Cardiac septum (tissue), 1 donor: ENCODE measurements at places on chromosomes 2 and 18.

- DNase-seq = peak; percentile 82
These were observed 86.8 kb downstream of the SEMA4F start for GRCh38 chr2:74740741-74741431.

GRCh38 chr2:240198226-240198625 is 57.8 kb upstream of the OTOS start:
- DNase-seq = no peak

- no peak for DNase-seq
These were observed 492.3 kb downstream of the NYAP2 start for GRCh38 chr2:225891771-225892170.

GRCh38 chr2:74181739-74182138 is 3.1 kb upstream of the MOB1A start:
- DNase-seq = peak; percentile 75

DNA sequence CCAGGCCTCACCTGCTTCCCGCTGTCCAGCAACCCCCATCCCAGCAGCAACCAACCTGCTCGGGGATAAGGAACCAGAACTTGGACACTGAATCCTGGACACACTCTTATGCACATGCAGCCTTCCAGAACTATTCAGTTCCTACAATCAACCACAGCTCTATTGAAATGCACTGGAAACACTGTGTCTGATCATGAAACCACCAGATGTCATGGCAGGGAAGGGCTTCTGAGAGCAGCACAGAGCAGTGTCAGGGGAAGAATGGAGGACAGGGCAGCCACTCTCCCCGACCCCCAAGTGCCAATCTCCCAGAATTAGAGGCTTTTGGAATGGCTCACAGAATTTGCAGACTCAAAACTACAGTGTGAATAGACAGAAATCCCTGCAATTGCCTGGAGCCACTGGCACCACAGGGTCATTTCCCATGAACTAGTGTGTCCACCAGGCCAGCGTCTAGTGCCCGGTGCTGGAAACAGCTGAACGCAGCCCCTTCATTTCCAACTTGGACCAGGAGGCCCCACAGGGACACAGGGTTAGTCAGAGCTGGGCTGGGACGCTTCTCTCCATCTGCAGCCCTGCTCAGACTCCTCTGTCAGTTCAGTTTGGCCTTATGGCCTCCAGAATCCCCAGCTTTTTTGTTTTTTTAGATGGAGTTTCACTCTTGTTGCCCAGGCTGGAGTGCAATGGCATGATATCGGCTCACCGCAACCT is 25.5 kb downstream of the MRPL35 start:
- DNase-seq = no peak

GRCh38 chr2:109513749-109514588 is 99.8 kb downstream of the SEPTIN10 start:
- DNase-seq = no peak

- DNase-seq = no peak
These were observed 610.2 kb downstream of the DCC start for GRCh38 chr18:52950155-52950554.

GRCh38 chr2:127370010-127370409 is 17.8 kb downstream of the MAP3K2 start:
- DNase-seq = no peak

- no peak for DNase-seq
These were observed 75.4 kb upstream of the LRATD1 start for GRCh38 chr2:14557111-14557510.

GRCh38 chr2:174561972-174562370 is 35.6 kb downstream of the WIPF1 start:
- DNase-seq = no peak

DNA sequence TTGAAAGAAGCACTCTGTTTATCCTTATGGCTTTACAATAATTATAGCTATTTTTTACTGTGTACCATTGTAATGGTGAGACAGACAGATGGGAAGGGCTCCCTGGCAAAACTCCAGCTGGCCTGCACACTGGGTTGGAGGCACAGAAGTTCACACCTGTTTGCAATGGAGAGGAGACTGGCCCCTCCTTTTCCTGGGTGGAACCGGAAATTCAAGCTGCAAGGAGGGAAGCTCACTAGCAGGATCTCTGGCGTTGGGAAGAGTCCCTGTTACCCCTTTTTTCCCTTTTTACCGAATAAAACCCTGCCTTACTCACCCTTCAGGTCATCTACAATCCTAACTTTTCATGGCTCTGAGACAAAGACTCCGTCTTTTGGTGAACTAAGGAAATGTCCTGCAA is 100.3 kb upstream of the TFPI start:
- no peak for DNase-seq

DNA sequence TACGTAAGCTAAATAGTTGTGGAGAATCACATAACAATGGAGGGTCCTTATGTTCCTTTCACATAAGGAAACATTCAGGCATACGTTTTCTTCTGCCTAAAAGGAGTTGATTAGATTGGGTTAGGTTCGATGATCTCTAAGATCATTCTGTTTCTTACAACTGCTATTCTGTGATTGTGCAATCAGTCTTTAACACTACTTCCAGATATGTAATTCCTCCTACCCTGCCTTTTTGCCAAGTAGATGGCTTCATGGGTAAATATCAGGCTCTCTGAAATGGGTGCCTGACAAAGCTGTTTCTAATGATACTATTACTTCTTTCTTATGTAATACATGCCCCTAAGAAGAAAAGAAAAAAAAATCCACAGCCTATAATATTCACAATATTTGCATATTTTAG is 321.5 kb downstream of the XIRP2 start:
- no peak for DNase-seq

DNA sequence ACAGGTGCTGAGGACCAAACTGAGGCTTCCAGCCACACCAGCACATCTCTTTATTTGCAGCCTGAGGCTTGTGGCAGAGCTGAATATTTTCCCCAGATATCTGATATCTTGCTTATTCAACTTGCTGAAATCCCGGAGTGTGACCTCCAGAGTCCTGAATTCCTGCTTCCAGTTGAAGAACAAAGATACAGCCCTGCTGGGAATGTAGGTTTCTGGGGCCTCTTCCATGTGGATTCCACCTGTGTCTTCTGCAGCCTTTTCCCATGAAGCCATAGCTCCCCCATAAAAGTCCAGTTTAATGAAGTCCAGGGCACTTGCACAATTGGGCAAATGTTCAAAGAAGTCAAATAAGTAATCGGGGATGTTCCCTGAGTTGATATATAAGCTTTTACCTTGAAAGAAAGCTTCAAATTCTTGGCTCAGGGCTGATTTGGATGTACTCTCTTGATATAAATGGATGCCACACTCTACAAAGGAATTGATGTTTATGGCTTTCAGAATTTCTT is 14.9 kb downstream of the NLRC4 start:
- DNase-seq = no peak

DNA sequence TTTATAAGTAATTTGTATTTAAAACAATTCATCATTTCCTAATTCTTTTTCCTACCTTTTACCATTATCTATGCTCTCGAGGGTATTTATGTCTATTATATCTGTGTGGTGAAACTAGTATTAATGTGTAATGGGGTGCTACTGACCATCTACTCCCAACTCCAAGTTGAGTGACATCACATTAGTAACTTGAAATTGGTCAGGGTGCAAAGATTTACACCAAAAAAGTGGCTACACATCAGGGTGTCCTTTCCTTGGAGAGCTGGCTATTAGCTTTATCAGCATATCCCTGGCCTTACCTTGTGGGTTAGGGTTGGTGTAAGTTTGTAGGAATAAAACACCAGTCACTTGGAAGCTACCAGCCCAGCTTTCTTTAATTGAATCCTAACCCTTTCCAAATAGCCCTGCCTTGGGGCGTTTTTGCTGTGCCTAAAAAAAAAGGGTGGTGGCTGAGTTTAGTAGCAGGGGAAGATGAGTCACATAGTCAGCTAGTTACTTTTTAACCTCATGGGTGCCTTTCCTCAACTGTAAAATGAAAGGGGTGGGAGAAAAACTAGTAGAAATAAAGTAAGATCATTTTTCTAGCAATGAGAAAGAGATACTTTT is 14.0 kb downstream of the ANXA4 start:
- DNase-seq = no peak

GRCh38 chr2:240855670-240856069 is 13.0 kb upstream of the AGXT start:
- no peak for DNase-seq

DNA sequence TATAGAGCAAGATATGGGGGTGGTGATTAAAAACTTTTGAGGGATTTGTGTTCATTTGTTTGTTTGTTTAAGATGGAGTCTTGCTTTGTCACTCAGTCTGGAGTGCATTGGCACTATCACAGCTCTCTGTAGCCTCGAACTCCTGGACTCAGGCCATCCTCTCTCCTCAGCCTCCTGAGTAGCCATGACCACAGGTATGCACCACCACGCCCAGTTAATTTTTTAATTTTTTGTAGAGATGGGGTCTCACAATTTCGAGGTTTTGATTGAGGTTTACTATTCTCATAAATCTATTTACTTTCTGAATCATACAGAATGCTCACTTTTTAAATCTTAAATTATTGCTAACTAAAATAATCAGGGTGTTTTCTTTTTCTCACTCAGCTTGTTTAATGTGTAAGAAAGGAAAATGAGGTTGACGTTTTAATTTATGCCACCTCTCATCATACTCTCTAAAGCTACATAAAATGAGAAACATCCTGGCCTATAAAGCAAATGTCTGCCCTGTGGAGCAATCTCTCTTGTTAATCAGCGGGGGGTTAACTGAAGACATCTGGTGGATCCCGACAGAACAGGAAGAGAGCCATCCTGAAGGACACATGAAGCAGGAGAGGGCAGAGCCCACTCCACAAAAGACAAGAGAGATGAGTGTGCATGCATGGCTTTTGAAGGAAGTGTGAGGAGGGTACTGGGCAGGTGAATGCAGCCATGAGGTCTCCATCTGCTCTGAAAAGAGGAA is 589.1 kb upstream of the SLC8A1 start:
- DNase-seq = no peak

DNA sequence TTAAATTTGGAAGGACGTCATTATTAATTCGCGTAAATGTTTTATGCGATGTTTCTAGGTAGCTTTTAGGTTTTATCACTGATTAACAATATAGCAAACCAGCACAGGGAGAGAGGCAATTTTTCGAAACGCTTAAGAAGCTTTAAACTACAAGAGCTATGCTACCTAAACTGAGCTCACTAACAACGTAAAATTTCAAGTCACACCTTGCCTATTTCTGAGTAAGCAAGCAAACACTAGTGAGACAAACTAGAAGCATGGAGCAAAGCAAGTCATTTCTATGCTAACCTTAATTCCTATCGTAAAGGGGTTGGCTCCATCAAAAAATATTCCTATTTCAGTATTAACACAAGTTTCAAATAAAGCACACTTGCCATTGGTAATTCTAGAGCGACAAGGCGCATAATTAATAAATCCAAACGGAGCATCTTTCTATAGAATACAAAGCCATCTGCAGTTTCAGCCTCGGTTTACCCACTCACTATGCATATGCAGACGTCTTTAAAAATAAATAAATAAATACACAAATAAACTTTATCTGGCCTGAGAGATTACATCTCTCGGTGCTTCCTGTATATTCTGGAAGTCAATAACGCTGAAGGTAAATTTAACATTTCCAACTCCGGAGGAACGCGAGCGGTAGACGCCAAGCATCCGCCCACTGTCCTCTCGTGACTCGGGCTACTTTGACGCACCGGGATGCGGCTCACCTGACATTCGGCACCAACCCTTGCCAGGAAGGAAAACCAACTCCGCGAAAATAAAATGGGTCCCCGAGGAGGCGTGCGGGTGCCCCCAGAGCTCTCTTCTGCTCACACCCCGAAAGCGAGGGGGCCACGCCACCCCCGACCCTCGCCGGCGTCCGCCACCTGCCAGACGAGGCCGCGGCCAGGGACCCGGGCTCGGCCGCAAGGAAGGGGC is 947 bp downstream of the ITSN2 start:
- DNase-seq = peak; percentile 80

DNA sequence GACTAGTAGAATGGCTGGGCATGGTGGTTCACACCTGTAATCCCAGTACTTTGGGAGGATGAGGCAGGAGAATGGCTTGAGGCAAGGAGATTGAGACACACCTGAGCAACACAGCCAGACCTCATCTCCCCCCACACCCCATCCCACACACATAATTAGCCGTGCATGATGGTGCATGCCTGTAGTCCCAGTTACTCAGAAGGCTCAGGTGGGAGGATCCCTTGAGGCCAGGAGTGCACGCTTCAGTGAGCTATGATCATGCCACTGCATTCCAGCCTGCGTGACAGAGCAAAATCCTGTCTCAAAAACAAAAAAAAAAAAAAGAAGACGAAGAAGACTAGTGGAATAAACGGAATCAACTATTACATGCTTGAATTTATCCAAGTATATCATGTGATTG is 150.0 kb downstream of the STK39 start:
- no peak for DNase-seq

DNA sequence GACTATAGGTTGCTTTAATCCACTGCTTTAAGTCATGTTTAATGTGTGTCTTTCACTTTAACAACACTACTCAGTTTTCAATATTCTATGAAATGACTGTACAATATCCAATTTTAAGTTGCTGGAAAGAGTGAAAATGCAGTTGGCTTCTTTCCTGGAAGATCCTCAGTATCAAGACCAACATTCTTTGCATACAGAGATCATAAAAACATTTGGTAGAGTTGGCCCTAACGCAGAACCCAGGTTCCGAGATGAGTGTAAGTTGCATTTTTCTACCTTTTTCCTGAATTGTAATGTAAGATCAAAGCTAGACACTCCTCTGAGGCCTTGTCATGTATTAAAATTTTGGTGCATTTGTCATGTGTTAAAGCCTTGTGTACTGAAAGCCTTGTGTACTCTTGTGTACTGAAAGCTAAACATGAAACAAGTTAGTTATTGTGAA is 42.9 kb upstream of the TNFRSF11A start:
- no peak for DNase-seq

- no peak for DNase-seq
These were observed 67.5 kb downstream of the EMILIN2 start for GRCh38 chr18:2914185-2914880.

GRCh38 chr2:19504400-19505198 is 146.2 kb upstream of the OSR1 start:
- no peak for DNase-seq

GRCh38 chr2:25421820-25422411 is 80.2 kb upstream of the DNMT3A start:
- DNase-seq = no peak

DNA sequence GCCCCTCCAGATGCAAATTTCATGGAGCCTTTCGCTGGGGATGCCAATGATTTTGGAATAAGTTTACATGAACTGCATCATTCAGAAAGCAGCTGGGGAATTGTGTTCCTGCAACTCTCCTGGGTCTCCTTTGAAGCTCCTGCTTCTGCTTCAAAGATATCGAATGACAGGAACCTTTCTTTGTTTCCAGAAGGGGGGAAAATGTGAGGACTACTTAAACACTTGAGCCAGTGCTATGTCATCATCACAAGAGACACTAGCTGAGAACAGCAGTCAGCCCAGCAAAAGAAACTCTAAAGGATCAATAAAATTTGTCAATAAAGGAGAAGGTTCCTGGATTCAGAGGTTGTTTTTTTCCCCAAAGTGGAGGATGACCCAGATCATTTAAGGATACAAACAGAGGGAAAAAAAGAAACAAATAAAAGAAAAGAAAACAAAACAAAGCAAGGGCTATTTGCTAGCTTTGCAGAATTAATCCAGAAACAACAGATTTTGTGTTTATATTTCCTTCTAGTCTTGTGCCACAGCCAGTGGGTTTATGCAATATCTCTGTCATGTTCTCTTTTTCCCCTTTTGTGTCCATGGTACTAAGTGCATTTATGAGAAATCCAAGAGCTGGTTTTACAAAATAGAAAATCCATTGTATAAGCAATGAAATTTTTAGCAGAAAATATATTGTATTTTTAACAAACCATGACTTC is 463.7 kb downstream of the CDH2 start:
- DNase-seq = no peak

- DNase-seq = no peak
These were observed 23.2 kb downstream of the MEMO1 start for GRCh38 chr2:31987454-31988220.

GRCh38 chr2:78431241-78431640 is 594.3 kb upstream of the REG3G start:
- no peak for DNase-seq
